ENCODE measurements at places on chromosomes 2 and 18. TPM values are rescaled to one million over a fixed set of nuclear protein-coding genes. Genes with fewer than 3 reads are reported as not detected.

LOXHD1 gene
- not detected for total RNA-seq

ITGB6 gene
- total RNA-seq: not detected

BUB1 gene
- total RNA-seq: 57.4 TPM

PSTPIP2 gene
- total RNA-seq: 9.5 TPM

SLC35G4 gene
- not detected for total RNA-seq

SERPINB11 gene
- total RNA-seq: not detected

DPP4 gene
- total RNA-seq: 26.9 TPM

OSR1 gene
- 2.3 TPM for total RNA-seq

HRH4 gene
- not detected for total RNA-seq

NPHP1 gene
- 6.7 TPM for total RNA-seq

ALK gene
- total RNA-seq: not detected

ALPI gene
- not detected for total RNA-seq

GCG gene
- not detected for total RNA-seq

MROH2A gene
- not detected for total RNA-seq

CAPN13 gene
- not detected for total RNA-seq

TUBB8B gene
- not detected for total RNA-seq

HOXD10 gene
- 2.0 TPM for total RNA-seq

SLC38A11 gene
- total RNA-seq: not detected
